CD4-positive, alpha-beta T cell treated with Interleukin-2 at 100 ng/mL for 4 hours (primary cell): ENCODE measurements at places on chromosomes 16 and 17.

DNA sequence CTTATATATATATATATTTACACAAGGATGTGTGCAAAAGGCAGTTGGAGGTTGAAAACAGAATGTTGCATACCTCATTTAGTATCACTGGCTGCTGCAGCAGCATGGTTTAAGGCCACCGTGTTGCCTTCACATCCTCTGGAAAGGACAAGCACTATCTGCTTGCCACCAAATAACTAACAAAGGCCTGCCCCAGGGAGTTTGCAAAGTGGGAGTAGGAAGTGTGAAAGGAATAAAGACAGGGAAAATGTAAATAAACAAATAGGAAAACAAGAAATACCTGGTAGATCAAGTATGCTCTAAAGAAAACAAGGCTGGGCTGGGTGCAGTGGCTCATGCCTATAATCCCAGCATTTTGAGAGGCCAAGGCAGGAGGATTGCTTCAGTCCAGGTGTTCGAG is 33.5 kb upstream of the GFOD2 start:
- DNase-seq: no peak

DNA sequence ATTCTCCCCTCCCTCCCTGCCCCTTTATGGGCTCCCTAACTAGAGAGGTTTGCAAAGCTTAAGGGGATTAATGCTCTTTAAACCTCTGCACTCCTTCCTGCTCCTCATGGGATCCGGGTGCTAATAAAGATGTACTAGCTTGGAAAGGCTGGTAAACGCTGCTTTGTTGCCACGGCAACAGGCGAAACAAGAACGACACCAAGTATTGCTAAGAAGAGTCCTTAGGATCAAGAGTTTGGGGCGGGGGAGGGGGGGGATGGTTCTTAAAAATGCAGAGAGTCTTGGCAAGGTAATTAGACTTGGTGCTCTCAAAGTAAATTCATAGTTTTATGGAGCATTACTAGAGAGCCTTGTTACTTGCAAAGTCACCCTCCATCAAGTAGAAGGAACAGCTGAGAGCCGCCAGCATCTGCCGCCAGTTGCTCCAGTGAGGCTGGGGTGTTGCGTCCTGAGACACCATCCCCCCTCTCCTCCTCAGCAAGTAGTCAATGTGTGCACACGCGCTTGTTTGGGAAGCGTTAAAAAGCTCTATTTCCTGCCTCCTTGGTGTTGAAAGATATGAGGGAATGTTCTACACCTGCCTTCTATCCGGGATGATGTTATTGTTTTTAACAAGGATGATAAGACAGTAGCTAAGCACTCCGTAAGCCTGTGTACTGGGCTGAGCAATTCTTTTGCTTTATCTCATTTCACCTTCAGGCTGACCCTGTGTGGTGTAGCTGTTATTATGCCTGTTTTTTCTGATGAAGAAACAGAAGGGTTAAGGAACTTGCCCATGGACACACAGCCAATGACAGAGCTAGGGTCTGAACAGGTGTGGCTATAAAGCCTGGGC is 190.9 kb downstream of the CCDC182 start:
- no peak for DNase-seq

GRCh38 chr17:58574025-58574424 is 59.6 kb upstream of the MTMR4 start:
- no peak for DNase-seq

DNA sequence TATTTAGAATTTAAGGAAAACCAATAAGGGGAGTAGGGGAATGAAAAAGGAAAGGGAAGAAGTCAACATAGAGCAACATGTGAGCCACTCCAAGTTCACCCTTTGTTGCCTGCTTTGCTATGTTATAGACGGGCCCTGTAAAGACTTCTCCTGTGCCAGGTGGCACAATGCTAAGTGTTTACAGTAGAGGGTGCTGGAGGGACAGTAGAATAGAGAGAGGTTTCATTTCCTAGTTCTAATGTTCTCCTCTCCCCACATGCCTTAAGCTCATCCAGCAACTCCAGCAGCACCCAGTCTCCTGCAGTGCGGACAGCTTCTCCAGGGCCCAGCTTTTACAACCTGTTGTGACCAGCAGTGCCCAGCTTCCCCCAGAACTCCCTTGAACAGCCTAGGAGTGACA is 468.0 kb downstream of the HS3ST3B1 start:
- no peak for DNase-seq

DNA sequence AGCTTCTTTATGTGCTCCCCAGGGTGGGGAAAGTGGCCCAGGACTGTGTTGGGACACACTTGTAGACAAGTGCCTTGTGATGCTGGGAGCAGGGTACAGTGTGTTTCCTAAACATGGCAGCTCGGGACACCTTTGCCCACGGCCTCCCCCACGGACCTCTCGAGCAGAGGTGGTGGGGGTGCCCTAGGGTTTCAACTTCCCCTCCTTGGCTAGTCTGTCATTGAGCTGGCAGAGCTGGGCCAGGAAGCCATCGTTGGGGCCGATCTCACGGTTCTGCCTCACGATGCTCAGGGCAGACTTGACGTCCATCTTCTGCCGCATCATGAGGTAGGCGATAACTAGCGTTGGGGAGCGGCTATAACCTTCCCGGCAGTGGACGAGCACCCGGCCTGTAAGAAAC is 9.4 kb downstream of the DUSP3 start:
- no peak for DNase-seq

DNA sequence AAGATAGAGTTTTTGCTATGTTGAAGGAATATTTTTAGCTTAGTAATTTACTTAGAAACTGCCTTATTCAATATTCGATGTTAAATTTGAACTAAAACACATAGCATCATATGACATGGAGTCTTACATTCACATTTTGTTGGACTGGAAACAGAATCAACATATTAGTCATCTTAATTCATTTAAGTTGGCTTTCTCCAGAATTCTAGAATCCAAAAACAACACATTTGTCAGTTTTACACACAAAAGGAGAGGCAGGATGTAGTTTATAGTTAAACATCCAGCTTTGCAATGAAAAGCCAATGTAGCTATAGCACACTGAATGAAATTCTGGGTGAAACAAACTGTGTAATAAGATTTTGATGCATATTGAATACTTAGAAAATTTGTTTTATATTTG is 43.3 kb downstream of the WWOX start:
- DNase-seq: no peak

GRCh38 chr17:15651583-15652110 is 32.1 kb upstream of the FBXW10B start:
- peak; percentile 34 for DNase-seq

DNA sequence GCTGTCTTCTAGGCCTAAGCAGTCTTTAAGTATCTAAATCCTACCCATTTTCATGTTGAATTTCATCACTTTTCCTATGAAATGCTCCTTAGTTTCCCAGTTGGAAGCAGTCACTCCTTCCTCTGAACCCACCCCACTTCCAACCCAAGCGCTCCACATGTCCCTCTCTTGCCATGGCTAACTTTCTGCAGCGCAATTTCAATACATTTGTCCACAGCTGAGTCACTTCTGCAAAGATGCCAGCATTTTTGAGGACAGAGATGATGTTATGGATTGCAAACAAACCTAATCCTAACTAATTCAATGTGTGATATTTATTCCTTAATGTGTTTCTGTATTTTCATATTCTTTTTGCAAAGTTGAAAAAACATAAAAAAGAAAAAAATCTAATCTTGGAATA is 71.7 kb downstream of the HLF start:
- no peak for DNase-seq
